A549 treated with Mapracorat at 1 μM for 4 hours (cell line): ENCODE measurements at places on chromosomes 3 and 15. TPM values are rescaled to one million over a fixed set of nuclear protein-coding genes. Genes with fewer than 3 reads are reported as not detected.

Gene RTP1
- not detected in 5 replicates for total RNA-seq

Gene LRTM1
- total RNA-seq = not detected in 5 replicates

Gene CATSPER2
- 0.39 to 1.3 TPM (median 0.48 TPM) in 5 replicates for total RNA-seq

Gene TMCO5A
- total RNA-seq = not detected in 5 replicates

Gene PLA2G4E
- total RNA-seq = not detected in 5 replicates

Gene NUP210
- 28.6 to 44.1 TPM (median 40.4 TPM) in 5 replicates for total RNA-seq

Gene ROPN1B
- not detected in 5 replicates for total RNA-seq

Gene ACTC1
- 0.17 to 0.50 TPM (median 0.20 TPM) in 5 replicates for total RNA-seq

Gene SOX14
- total RNA-seq = not detected in 5 replicates

Gene RPL35A
- total RNA-seq = 1,009 to 1,129 TPM (median 1,089 TPM) in 5 replicates

Gene GPR87
- 2.1 to 2.6 TPM (median 2.3 TPM) in 5 replicates for total RNA-seq

Gene DCLK3
- total RNA-seq = not detected in 5 replicates

Gene GOLGB1
- total RNA-seq = 14.3 to 18.6 TPM (median 15.8 TPM) in 5 replicates

Gene ERICH6
- total RNA-seq = not detected in 5 replicates

Gene NPAP1
- not detected in 5 replicates for total RNA-seq

Gene RARB
- 5.5 to 10.9 TPM (median 8.3 TPM) in 5 replicates for total RNA-seq

Gene SEMA6D
- not detected in 5 replicates for total RNA-seq

Gene DPPA2
- not detected in 5 replicates for total RNA-seq

Gene ARNT2
- 14.2 to 18.2 TPM (median 17.2 TPM) in 5 replicates for total RNA-seq

Gene GTF2A2
- 173 to 189 TPM (median 183 TPM) in 5 replicates for total RNA-seq

Gene LPP
- total RNA-seq = 6.6 to 12.5 TPM (median 9.4 TPM) in 5 replicates

Gene SLC6A1
- total RNA-seq = not detected in 5 replicates

Gene DAZL
- total RNA-seq = not detected in 5 replicates

Gene NR2F2
- total RNA-seq = 18.0 to 24.1 TPM (median 21.4 TPM) in 5 replicates

Gene HTR3E
- not detected in 5 replicates for total RNA-seq

Gene CNBP
- total RNA-seq = 344 to 361 TPM (median 350 TPM) in 5 replicates

Gene ZNF592
- 16.0 to 21.5 TPM (median 21.0 TPM) in 5 replicates for total RNA-seq

Gene WDR93
- total RNA-seq = 0.07 to 0.25 TPM (median 0.19 TPM) in 5 replicates

Gene ZNF385D
- 0.42 TPM in 1 of 5 replicates, not detected in the others for total RNA-seq

Gene PTPRG
- 1.9 to 2.9 TPM (median 2.4 TPM) in 5 replicates for total RNA-seq

Gene CHL1
- total RNA-seq = not detected in 5 replicates

Gene PXYLP1
- total RNA-seq = 12.1 to 14.5 TPM (median 13.3 TPM) in 5 replicates

Gene OR5H6
- not detected in 5 replicates for total RNA-seq

Gene CCR9
- total RNA-seq = not detected in 5 replicates

Gene PLAAT1
- 0.17 TPM in 1 of 5 replicates, not detected in the others for total RNA-seq

Gene ZNF654
- total RNA-seq = 3.7 to 4.6 TPM (median 4.0 TPM) in 5 replicates

Gene ZMYND10
- total RNA-seq = 1.1 to 1.3 TPM (median 1.2 TPM) in 5 replicates

Gene ROBO1
- total RNA-seq = 9.1 to 16.3 TPM (median 15.1 TPM) in 5 replicates

Gene GOLGA8G
- not detected in 5 replicates for total RNA-seq

Gene SCN5A
- 0.38 to 1.9 TPM (median 0.57 TPM) in 5 replicates for total RNA-seq

Gene FANCD2OS
- total RNA-seq = not detected in 5 replicates

Gene TICRR
- 10.9 to 13.5 TPM (median 12.0 TPM) in 5 replicates for total RNA-seq

Gene GXYLT2
- total RNA-seq = 1.1 to 1.4 TPM (median 1.4 TPM) in 5 replicates

Gene CXCR6
- not detected in 5 replicates for total RNA-seq

Gene FRMD4B
- total RNA-seq = 0.42 to 1.4 TPM (median 1.2 TPM) in 5 replicates

Gene SPSB4
- total RNA-seq = 0.07 to 0.21 TPM (median 0.12 TPM) in 5 replicates

Gene CD200
- total RNA-seq = not detected in 5 replicates

Gene CPNE4
- 4.9 to 8.8 TPM (median 5.9 TPM) in 5 replicates for total RNA-seq

Gene ITIH1
- not detected in 5 replicates for total RNA-seq

Gene GOLGA6B
- total RNA-seq = 0.10 TPM in 1 of 5 replicates, not detected in the others

Gene IQCH
- total RNA-seq = 0.74 to 2.0 TPM (median 1.8 TPM) in 5 replicates

Gene AGBL1
- not detected in 5 replicates for total RNA-seq

Gene MBD4
- 16.6 to 21.4 TPM (median 20.9 TPM) in 5 replicates for total RNA-seq
